ENCODE measurements at places on chromosomes 12 and 14.

DNA sequence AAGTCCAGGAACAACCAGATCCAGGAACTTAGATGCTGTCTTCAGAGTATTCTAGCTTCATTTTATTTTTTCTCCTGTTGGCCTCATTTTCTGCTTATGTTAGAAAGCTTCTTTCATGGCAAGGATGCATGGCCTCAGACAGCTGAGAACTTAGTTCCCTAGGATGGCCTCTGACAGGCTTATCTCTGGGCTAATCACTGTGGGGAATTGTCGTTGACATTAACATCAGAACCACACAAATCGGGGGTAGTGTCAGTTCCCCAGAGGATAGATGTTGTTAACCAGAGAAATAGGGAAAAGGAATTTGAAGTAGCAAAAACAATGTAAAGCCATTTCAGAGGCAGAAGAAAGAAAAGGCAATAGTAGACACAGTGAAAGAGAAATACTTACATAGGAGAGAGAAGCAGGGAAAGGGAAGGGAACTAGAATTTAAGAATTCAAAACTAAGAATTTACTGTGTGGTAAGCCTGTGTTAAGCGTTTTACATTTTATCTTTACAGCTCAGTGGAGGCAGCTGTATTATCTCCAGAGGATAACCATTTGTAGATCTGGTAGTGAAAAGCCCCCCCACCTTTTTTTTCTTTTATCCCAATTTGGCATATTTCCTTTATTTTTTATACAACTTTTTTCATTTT lies 21.8 kb downstream of the FUT8 start:
- DNase-seq: no peak

GRCh38 chr12:65845751-65846537 lies 21.7 kb downstream of the HMGA2 start:
- no peak for DNase-seq

DNA sequence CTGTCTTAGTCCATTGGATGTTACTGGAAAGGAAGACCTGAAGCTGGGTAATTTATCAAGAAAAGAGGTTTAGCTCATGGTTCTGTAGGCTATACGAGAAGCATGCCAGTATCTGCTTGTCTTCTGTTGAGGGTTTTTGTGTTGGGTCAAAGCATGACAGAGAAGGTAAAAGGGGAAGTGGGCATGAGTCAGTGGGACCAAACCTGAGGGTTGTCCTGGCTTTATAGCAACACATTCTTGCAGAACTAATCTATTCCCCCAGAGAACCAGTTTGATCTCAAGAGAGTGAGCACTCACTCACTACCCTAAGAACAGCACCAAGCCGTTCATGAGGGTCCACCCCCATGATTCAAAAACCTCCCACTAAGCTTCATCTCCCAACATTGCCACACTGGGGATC lies 19.0 kb upstream of the KRAS start:
- no peak for DNase-seq

- no peak for DNase-seq
Measured at GRCh38 chr12:118259079-118259478, 113.6 kb downstream of the TAOK3 start.

DNA sequence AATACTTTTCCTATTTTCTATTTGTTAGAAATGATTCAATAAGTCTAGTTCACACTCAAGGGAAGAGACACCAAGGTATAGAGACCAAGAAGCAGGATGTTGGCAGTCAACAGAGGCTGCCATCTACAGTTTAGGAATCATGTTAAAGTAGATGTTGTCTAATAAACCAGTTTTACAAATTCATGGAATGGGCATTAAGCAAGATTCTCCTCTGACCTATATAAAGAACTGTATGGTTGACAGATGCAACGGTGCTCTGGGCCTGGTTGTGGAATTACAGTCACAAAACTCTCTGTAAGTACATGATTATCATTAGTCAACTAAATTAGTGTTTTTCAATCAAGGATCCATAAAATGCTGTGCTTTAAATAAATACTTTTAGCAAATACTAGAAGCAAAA lies 475.1 kb downstream of the NAV3 start:
- no peak for DNase-seq

DNA sequence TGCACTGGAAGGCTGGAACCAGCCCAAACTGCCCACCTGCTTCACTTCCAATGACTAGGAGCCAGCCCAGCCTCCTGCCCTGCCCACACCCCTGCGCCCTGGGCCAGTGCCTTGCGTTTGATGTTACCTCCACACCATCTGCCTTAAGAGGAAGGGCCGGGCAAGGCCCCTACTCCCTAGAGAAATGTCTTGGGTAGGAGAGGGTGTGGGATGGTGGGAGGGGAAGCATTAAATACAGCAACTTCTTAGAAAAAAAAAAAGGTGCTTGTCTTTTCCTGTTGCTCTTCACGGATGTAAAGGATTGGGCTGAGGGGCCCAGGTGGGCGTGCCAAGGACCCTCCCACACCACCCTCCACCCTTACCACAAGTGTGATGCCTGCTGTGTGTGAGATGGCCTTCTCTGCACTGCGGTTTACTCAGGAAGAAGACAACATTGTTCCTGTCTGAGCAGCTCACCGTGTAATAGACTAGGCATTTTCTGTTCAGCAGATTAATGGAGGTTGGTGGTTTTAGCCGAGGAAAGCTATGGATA lies 99.9 kb downstream of the NINJ2 start:
- DNase-seq: no peak

- no peak for DNase-seq
Measured at GRCh38 chr12:121992059-121992879, 29.4 kb upstream of the BCL7A start.

DNA sequence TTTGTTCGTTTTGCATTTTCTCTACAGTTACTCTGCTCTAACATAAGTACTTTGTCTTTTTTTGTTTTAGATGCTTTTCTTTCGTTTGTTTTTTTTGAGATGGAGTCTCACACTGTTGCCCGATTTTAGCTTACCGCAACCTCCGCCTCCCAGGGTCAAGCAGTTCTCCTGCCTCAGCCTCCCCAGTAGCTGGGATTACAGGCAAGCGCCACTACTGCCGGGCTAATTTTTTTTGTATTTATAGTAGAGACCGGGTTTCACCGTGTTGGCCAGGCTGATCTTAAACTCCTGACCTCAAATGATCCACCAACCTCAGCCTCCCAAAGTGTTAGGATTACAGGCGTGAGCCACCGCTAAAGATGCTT lies 2.7 kb downstream of the DIP2B start:
- no peak for DNase-seq

- no peak for DNase-seq
Measured at GRCh38 chr14:96486705-96487104, 15.5 kb upstream of the PAPOLA start.

- no peak for DNase-seq
Measured at GRCh38 chr14:73754911-73755360, 40.8 kb upstream of the PNMA1 start.

DNA sequence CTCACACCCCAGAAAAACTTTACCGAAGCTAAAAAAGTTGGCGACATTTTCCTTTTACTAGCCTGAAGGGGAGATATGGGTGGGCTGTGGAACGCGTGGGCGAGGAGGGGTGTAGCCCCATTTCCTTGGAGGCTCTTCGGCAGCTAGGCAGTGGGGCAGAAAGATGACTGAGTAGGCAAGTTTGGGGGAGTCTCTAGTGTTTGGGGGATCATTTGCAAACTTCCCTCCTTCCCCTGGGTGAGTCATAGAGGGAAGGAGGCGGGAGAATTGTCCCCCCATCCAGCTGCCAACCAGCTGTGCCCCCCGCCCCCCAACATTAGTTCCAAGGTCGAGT lies 2.3 kb downstream of the GLI1 start:
- DNase-seq: no peak

DNA sequence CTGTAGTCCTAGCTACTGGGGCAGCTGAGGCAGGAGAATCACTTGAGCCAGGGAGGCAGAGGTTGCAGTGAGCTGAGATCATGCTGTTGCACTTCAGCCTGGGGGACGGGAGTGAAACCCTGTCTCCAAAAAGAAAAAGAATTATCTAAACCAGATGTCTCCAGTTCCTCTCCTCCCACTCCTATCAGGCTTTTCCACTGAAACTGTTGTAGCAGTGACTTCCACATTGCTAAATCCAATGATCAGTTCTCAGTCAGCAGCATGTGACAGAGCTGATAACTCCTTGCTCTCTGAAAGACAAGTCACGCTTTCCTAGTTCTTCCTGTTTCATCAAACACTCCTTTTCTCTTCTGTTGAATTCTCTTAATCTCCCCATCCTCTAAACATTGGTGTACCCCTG lies 8.6 kb downstream of the SLC38A6 start:
- no peak for DNase-seq

DNA sequence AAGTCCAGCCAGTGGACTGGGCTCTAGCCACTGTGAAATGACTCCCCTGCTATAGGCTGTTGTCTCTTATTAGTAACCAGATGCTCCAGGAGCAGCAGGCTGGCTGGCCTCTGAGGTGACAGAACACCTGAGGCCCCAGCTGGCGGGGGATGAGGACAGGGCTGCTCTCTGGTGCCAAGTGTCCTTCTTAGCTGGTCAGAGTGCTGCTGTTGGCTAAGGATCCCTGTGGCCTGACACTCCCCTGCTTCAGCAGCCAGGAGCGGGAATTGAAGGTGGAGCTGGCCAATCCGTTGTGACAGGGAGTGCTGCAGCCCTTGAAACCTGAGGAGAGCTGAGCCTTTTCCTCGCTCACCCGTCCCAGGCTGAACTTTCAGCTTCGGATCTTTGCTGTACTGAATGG lies 30.7 kb downstream of the TMEM229B start:
- DNase-seq: peak; percentile 36

GRCh38 chr12:46886541-46887041 lies 60.8 kb upstream of the SLC38A4 start:
- DNase-seq: no peak

- no peak for DNase-seq
Measured at GRCh38 chr12:7907009-7907408, 29.0 kb downstream of the SLC2A3 start.

DNA sequence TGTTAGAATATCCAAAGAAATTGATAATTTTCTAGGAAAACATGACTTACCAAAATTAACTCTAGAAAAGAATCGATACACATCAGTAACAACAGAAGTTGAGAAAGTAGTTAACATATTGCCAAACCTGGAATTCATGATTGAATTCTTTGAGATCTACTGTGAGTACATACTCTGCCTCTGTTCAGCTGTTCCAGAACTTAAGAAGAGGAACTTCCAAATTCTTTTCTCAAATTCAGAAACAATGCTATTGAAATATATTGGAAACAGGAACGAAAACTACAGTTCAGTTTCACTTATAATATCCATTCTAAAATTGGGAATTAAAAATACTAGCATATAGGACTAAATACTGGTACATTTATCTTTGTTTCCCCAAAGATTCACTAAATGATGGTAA lies 57.9 kb downstream of the MARK3 start:
- DNase-seq: no peak

DNA sequence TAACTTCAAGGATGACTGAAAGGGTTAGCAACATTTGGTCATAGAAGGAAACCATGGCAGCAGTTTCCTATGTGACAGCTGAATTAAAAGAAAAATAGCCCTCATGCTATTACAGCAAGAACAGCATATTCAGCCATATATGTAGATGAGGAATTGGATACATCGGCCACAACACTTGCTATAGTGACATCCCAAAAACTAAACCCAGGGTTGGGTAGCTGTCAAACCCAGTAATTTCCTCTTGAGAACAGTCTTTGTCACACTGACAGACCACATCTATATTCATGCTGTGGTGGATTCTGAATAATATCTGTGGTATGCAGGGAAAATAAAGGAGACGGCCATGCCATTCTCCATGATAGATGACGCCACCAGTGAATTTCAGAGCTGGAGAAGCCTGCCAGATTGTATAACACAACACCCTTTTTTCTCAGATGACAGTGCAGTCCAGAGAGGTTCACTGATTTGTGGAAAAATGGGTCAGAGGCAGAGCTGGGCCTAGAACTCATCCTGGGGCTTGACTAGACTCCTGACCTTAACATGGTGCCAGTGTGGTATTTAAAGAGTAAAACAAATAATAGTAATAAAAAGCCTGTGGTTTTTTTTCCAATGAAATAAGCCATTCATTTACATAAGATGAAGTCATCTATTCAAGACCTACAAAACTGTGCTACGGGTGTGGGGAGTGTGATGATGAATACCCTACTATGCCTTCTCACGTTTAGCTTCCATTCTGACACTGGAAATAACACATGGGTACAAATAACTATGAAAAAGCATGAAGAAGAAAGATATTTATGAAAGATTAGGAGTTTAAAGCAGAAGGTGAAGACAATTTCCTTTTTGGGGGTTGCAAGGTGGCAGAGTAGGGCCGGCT lies 32.3 kb downstream of the EFCAB11 start:
- DNase-seq: no peak

GRCh38 chr14:67636361-67636919 lies 16.7 kb downstream of the ARG2 start:
- DNase-seq: no peak

DNA sequence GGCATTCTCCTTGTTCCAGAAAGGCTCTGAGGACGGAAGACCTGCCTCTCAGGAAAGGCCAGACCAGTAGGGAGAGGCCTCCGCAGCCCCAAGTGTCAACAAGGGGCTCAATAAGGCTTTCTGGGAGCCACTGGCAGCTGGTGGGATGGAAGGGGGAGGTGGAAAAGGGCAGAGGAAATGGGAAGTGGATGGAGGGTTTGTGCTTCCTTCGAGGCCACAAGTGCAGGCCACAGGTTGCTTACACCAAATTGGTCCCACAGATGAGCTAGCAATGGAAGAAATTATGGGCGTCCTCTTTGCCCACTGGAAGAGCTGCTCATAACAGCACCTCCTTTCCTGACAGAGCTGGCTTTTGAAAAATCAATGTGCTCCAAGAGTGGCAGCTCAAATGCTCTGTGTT lies 28.2 kb downstream of the P2RX4 start:
- no peak for DNase-seq

- DNase-seq: no peak
Measured at GRCh38 chr12:67382241-67382871, 113.2 kb downstream of the CAND1 start.

DNA sequence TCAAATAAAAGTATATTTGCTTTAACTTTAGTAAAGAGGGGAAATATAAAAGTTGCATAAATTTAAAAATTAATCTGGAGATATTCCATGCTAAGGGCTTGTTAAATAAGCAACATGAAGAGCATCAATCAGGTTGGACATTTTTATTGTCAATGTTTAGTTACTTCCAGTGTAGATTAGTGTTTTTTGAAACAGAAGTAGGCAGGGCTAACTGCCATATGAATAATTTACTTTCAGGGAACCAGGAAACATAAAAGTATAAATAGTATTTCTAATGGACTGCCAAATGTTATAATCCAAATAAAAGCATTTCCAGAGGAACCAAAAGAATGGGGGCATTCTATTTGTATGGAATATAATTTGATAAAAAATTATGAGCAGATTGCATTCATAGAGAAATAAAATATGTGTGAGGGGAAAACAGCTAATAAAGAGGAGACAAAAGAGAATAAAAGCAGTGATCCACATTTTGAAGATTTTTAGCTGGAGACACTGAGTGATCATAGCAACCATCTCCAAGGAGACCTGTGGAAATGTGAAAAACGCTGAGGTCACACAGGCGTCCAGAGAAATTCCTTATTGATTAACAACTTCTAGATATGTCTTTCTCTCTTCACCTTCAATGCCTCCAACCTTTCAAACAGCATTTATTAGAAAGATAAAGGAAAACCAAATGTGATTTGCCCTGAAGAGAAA lies 70.8 kb downstream of the SRGAP1 start:
- no peak for DNase-seq

GRCh38 chr12:78149459-78149858 lies 318.8 kb downstream of the NAV3 start:
- DNase-seq: no peak
